ENCODE measurements at places on chromosomes 7 and 10.

DNA sequence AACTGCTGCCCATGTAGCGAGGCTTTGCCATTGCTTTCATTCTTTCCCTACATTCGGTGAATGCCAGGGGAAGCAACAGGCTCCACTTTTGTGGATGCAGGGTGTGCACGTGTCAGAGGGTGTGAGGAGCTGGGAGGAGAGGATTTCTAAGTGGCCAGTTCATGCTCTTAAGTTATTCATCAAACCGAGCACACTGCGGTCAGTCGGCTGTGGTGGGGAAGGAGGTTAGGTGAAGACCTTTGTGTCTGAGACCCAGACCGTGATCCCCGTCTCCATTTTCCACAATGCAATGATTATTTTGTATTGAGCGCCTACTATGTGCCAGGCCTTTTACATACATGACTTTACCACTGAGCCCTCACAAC lies 438.6 kb upstream of the GALNT17 start:
- DNase-seq: no peak

- DNase-seq: no peak
Measured at GRCh38 chr7:8378349-8379019, 54.9 kb upstream of the NXPH1 start.

GRCh38 chr10:62528441-62528840 lies 154.3 kb downstream of the ZNF365 start:
- DNase-seq: peak; percentile 61

DNA sequence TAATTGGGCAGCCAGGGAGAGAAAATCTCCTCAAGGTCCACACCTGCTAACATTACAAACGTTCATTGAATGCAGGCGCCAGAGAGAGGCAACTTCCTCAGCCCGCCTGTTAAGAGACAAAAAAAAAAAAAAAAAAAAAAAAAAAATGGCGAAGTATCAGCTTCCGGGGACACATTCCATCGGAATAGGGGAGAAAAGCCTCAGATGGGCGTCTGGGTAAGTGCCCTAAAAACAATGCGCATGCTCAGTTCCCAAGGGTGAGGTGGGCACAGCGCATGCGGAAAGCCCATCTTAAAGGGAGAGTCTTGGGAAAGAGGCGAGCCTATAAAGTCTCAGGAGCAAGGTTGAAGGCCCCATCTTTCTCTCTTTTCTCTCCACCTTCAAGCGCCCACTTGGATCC lies 1139.7 kb upstream of the CELF2 start:
- no peak for DNase-seq

DNA sequence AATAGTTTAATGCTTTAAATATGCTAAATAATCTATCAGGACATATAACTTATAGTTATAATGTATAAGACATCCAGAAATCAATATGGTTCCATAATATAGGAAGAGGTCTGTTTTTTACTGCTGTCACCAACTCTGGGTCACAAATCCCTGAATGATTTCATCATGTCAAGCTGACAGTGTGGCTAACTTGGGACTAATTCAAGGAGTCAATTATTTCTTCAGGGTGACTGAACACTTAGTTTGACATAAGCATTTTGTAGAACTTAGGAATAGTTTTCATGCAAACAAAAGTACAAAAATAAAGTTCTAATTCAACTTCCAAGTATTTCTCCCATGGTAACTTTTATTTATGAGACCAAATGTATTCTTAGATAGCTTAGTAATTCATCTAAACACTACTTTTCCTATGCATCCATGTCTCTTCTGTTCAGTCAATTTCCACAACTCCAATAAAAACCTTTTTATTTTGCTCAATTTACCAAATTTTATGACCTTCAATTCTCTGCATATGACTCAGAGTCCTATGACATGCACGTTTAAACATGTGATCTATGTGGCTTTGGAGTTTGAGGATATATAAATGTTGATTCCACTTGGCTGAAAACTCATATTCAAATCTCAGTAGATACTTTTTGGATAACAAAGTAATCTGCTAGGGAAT lies 40.3 kb upstream of the GNAT3 start:
- DNase-seq: no peak

DNA sequence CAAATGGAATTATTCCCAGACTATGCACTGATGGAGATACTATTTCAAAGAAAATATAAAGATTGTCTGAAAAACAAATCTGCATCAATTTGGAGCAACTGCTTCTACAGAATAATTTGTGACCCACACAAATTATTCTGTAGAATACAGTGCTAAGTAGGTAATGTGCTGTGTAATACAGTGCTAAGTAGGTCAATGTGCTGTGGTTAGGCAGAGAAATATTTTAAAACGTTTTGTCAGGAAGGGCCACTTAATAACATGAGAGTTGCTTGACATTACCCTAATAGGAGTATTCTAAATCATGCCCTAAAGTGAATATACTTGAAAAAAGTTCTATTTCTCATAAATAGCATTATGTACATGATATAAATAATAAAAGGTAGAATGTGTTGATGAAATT lies 116.5 kb upstream of the KCND2 start:
- no peak for DNase-seq

DNA sequence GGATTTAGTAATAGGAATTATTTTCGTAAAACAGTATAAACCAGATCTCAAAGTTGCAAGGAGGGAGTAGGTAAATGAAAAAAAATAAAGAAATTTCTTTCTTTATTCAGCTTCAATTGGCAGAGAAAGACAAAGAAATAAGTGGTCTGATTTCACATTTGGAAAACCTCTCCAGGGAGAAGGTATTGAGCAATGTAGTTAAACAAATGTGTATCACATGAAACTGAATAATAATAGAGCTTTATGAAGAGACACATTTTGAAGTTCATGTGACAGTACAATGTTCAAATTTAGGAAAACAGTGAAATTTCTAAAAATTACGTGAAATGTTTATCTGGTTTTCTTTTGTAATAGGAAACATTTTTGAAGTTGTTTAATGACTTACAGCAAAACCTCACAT lies 63.0 kb downstream of the TAX1BP1 start:
- DNase-seq: no peak

GRCh38 chr7:99504281-99504602 lies 220 bp upstream of the ZKSCAN5 start:
- no peak for DNase-seq
